ENCODE measurements at places on chromosomes 1 and 21.

GRCh38 chr1:170340308-170340707, 191.7 kb upstream of the GORAB start:
- DNase-seq: no peak

DNA sequence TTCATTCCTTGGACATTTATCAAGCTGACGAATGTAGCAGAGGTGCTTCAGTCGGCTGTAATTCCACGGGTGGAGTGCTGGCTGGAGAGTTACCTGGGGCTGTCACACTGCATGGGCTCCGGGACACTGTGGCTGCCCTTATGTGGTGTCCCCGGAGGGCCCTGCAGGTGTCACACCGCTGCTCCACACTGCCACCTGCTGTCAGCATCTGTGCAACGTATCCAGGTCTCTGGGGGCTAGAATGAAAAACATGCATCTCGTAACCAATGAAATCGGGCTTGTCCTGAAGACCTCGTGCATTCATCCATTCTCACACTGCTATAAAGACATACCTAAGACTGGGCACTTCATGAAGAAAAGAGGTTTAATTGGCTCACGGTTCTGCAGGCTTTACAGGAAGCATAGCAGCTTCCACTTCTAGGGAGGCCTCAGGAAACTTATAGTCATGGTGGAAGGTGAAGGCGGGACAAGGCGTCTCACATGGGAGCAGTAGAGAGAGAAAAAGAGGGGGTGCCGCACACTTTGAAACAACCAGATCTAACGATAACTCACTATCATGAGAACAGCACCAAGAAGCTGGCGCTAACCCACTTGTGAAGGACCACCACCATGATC, 46.7 kb upstream of the PCBP3 start:
- DNase-seq: no peak

DNA sequence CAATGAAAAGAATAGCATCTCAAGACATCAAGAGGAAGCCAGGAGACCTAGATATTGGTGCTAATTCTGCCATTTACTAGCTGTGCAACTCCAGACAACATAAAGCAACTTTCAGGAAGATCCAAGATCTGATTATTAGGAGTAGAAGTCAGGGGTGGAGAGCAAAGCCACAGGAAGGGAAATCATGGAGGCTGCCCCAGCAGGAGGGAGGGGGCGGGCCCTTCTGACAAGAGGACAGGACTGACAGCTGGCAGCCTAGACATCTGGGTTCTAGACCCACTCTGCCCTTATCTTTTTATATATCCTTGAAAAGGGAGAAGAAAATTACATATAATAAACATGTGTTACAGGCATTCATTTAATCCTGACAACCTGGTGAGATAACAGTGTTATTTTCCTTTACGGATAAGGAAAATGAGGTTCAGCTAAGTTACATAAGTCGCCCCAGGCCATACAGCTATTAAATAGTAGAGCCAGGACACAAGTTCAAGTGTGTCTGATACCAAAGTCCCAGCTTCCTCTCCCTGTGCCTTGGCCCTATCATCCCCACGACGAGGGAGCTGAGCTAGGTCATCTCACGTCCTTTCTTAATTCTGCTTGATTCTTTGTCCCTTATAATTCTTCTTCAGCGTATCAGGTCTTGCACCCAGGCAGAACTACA, 46.6 kb downstream of the ARHGEF11 start:
- no peak for DNase-seq

- DNase-seq: no peak
These were observed 198.9 kb upstream of the UBE2U start for GRCh38 chr1:64004451-64005025.

- no peak for DNase-seq
These were observed 6.5 kb upstream of the BARHL2 start for GRCh38 chr1:90723590-90724108.

GRCh38 chr1:234214911-234215892, 158.1 kb upstream of the COA6 start:
- no peak for DNase-seq

- DNase-seq: no peak
These were observed 38.5 kb downstream of the EDEM3 start for GRCh38 chr1:184716158-184716557.

DNA sequence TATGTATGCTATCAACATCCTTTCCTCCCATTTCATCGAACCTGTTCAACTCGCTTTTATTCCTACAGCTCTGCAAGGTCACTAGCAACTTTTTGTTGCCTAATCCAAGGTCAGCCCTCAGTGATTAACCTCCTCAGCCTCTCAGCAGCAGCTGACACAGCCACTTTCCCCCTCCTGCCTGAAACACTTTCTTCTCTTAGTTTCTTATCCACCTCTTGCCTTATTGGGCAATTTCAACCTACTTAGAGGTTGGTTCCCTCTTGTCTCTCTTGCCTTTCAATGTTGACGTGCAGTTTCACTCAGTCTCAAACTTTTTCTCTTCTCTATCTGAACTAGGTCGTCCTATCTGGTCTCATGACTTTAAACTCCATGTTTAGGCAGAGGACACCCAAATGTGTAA, 156.3 kb downstream of the C1orf94 start:
- DNase-seq: no peak

- DNase-seq: no peak
These were observed 26.4 kb downstream of the CD48 start for GRCh38 chr1:160685266-160685665.

GRCh38 chr1:155650231-155650757, 38.3 kb downstream of the YY1AP1 start:
- no peak for DNase-seq

GRCh38 chr1:160097151-160097910, 1.1 kb downstream of the IGSF8 start:
- no peak for DNase-seq

DNA sequence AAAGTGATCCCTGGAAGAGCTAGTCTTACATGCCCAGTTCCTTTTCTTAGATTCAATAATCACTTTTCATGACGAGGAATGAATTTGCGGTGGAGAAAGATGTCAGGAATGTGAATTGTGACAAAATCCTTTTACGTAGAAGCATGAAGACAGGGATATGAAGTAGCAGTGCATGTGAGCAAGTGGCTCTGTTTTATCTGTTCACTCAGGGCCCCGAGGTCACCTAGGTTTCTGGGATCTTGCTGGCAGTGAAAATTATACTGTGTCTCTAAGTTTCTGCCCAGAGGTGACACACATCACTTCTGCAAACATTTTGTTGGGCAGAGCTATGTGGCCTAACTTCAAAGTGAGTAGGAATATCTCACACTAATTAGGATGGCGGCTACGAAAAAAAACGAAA, 79.3 kb downstream of the USP25 start:
- no peak for DNase-seq

DNA sequence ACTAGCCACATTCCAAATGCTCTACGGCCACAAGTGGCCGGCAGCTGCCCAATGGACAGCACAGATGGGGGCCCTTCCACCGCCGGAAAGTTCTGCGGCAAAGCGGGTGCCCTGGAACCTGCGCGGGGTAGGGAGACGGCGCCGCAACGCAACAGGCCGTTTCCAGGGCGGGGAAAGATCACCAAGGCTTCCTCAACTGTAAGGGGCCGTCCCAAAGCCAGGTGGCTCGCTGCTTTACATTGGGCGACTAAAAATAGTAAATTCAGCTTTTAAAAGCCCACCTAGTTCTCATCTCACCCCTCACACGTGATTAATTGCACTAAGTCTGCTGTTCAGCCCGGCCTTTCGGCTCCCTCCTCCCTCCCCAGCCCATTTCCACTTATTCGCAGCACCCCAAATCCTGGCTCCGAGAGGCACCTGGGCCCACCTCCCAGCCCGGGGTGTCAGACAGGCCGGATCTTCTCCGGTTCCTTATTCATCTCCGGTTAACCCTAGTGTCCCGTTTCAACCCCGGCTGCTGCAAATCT, 643 bp downstream of the CFAP298 start:
- DNase-seq: no peak

GRCh38 chr1:111497592-111497991, 5.8 kb downstream of the ADORA3 start:
- no peak for DNase-seq

- DNase-seq: no peak
These were observed 19.5 kb downstream of the STK40 start for GRCh38 chr1:36366091-36366661.

- DNase-seq: no peak
These were observed 694 bp upstream of the PDIK1L start for GRCh38 chr1:26110731-26111529.

GRCh38 chr1:115717541-115717940, 51.0 kb downstream of the CASQ2 start:
- DNase-seq: no peak

DNA sequence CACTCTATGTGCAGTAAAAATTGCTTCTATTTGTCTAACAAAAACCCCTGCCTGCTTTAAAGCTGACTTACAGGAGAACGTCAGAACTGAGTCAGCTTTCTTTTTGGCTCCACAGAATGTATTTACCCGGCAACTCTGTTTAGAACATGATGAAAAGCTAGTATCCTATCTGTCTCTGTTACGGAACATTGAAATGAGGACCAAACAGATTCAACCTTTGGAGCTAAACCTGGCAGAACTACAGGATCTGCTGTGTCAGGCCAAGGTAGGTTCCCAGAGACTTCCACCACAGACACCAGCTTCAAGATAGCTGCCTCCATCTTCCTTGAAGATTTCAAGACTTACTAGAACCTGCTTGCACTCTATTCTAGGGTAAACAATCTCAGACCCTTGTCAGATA, 132.6 kb downstream of the MACF1 start:
- no peak for DNase-seq

GRCh38 chr1:121414905-121415304, 230.1 kb downstream of the SRGAP2C start:
- no peak for DNase-seq

GRCh38 chr1:1335792-1336248, 4.7 kb downstream of the TAS1R3 start:
- no peak for DNase-seq

DNA sequence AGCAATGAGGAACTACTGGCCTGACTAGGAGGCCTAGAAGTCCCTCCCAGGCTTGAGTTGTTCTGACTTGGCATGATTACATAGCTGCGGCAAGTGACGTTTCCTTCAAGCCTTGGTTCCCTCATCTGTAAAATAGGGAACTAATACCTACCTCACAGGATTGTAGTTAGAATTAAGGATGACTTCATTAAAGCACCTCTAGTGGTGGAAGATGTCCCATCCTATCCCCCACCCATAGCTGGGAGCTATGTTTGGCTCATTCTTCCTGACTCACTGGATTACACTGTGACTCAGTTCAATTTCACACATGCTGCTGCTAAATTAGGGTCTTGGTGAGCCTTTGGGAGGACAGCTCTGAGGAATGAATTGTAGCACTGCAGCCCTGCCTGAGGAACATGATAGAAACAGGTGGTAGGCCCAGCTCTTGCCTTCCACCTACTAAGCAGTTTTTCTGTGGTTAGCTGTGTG, 6.0 kb upstream of the SHISA4 start:
- peak; percentile 56 for DNase-seq

- no peak for DNase-seq
These were observed 4.4 kb downstream of the TACSTD2 start for GRCh38 chr1:58572690-58573089.

GRCh38 chr1:93033785-93034184, 45.3 kb upstream of the MTF2 start:
- no peak for DNase-seq

- DNase-seq: no peak
These were observed 10.1 kb downstream of the DIPK1A start for GRCh38 chr1:92951141-92951582.

DNA sequence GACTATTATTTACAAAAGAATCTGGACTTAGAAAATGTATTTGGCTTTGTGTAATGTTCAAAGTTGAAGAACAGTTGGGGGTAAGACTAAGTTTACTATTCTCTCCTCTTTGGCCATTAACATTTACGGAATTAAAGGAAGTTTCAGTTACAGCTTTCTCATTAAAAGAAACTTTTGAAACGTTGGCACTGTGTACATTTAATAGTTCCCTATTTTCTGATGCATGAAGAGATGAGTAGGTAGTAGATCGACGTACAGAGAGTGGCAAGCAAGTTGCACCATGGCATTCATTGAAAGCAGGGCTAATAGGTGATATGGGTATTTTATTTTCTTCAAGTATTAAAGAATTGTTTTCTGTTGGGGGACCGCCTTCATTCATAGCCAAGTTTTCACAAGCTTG, 3.2 kb downstream of the ASPM start:
- DNase-seq: no peak

DNA sequence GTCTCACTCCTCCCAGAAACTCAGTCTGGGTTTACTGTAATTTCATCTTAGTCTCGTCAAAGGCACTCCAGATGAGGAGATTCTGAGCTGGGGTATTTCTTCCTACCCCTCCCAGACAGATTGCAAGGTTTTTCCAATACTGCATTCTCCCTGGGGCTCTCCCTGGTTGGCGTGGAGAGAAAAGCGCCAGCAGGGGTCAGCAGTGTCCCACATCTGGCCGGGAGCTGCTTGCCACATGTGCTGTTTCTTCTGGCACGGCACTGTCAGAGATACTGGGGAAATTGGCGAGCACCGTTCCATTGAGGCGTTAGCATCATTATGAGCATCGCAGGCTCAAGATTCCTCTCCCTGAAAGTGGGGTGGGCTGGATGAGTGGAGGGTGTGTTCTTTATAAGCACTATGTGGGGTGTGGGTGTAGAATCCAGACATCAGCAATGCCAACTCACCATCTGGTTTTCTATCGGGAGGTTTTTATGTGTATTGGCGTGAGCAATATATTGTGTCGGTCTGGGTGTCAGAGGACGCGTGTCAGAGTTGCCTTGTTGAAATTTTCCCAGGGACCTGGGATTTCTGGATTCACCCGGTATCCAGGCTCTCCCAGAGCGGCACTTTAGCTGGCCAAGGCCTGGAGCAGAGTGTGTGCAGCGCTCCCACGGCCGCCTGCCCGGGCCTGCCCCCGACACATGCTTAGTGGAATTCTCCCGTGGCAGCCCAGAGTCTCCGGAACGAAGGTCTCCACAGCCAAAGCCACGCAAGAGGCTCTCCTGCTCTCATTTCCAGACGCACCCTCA, 8.0 kb upstream of the NAV1 start:
- DNase-seq: peak; percentile 94

- no peak for DNase-seq
These were observed 9.7 kb downstream of the NENF start for GRCh38 chr1:212442408-212442807.

GRCh38 chr1:93692451-93692861, 10.8 kb upstream of the BCAR3 start:
- no peak for DNase-seq

- no peak for DNase-seq
These were observed 8.7 kb upstream of the EYA3 start for GRCh38 chr1:28097100-28097472.

GRCh38 chr1:204975568-204976235, 67.3 kb upstream of the CNTN2 start:
- no peak for DNase-seq
